ENCODE measurements at places on chromosomes 11 and 22.

DNA sequence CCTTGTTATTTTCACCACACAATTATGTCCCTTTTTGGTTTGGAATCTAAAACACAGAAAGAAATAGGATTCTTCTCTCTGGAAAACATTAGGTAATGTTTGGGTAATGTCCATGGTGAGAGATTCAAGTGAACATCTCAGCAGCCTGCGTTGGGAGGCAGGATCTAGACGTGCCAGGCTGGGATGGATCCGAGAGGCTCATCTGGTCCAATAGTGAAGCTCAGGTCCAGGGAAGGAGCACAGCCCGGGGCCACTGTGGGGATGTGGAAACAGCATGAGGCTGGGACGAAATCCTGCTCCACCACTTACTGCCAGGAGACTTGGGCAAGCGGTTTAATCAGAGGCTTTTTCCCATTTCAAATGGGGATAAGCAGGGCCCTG lies 109.9 kb downstream of the CSNK2A3 start:
- no peak for DNase-seq

DNA sequence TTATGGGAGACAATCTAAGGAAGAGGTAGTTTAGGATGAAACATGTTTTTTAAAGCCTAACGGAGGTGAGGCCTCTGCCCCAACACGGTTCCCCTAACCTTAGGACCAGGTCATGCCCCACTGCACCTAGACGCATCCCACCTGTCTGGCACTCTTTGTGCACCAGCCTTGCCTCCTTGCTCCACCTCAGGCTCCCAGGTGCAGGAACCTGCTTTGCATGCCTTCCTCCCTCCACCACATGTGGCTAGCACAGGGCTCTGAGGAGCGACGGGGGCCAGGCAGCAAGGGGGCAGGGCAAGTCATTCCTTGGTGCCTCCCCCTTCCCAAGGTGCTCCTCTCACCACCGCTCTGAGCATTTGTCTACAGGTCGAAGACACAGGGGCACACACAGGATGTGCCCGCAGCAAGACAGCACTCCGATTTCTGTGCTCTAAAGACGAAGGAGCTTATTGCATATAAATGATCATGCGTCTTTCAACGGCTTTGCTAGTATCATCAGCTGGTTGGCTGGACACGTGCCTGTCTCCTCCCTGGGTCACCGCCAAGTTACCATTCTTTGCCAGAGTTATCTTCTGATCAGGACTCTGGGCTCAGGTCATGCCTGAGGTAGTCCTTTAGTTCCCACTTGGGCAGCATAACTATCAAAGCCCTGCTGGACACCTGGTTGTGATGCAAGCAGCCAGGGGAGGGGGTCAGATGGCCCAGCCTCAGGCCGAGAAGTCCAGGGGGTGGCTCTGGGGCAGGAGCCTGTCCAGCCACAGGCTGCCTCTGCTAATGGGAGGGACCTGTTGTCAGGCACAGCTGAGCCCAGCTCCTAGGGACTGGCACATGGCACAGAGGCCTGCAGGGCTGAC lies 172.0 kb upstream of the NTM start:
- DNase-seq, result no peak

DNA sequence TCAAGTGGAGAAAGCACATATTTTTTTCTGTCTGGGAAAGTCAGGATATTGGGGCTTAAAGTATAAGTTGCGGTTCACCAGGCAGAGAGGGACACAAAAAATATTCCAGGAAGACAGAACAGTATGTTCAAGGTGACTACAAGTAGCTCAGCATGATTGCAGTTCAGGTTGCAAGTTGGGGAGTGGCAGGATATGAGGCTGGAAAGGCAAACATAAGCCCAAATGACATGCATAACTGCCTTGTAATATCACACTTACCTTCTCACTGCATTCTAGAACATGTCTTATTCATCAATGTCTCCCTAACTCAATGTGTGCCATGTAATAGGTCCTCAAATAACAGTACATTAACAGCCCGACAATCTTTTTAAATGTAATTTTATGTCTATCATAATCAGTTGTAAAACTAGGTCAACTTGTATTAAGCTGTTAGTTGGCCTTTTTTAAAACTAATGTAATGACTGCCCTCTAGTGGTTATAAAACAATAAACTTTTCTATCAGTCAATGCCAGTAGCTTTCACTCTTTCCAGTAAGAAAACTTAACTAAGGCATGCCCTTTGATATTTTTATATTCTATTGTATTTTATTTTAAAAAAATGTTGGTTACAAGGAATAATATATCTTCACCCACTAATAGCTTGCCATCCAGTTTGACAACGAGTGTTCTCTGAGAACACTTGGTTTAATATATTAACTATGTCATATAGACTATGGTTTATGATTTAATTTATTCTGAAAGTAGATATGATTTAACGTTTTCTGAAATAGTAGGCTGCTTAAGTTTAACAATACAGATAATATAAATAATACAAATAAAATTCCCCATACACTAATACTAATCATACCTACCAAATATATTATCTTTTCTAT lies 39.4 kb upstream of the CFAP300 start:
- peak; percentile 77 for DNase-seq

- DNase-seq, result no peak
These were observed 19.4 kb downstream of the MRPL23 start for GRCh38 chr11:1966531-1966930.

GRCh38 chr11:81825346-81825745 lies 908.3 kb downstream of the FAM181B start:
- DNase-seq, result no peak

DNA sequence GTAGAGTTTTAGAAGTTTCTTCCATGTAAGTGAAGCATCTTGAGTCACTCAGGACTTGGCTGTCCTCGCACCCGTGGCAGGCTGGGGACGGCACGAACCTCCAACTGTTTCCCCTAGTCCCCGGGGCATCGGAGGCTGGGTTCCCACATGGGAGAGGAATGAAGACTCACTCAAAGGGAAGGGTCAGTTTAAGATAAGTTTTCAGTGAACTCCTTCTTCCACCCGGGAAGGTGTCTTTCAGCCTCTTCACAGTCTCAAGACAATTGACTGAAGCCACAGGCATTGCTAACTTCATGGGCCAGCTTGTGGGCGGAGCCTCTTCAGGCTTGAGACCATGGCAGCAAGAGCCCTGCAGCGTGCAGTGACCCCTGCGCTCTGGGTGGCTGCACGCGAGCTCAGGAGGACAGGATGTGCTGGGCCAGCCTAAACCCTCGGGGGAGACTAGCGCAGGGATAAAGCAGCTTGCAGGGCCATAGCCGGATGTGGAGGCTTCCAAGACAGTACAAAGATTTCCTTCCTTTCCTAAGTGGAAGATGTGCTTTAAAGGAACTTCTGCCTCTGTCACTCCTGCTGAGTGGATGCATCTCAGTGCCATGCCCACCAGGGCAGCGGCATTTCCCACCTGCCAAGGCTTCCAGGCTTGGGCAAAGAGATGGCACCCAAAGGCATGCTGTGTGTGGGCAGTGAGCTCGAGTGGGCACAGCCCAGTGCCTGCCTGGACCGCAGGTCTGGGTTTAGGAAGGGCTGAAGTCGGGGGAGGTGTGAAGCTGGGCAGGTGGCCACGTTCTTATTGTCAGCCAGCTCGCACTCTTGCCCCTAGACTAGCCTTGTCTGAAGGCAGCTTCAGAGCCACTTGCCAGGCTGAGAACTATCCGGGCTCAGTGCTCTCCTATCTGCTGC lies 32.9 kb downstream of the PPIL2 start:
- DNase-seq, result no peak

- DNase-seq, result no peak
These were observed 251 bp upstream of the UQCC3 start for GRCh38 chr11:62671236-62671607.

GRCh38 chr11:114401311-114401710 lies 845 bp downstream of the RBM7 start:
- DNase-seq, result no peak

Data from HAP-1 (cell line).